ENCODE measurements at places on chromosomes 4 and X. TPM values are rescaled to one million over a fixed set of nuclear protein-coding genes. Genes with fewer than 3 reads are reported as not detected.

PRSS12 gene
- not detected for polyA plus RNA-seq

SCARB2 gene
- 36.8 TPM for polyA plus RNA-seq

CHM gene
- 6.0 TPM for polyA plus RNA-seq

NXF2B gene
- polyA plus RNA-seq: not detected

PNMA6A gene
- 0.04 TPM for polyA plus RNA-seq

NEUROG2 gene
- not detected for polyA plus RNA-seq

CXCL3 gene
- 4.4 TPM for polyA plus RNA-seq

RNF212 gene
- 0.83 TPM for polyA plus RNA-seq

IQCM gene
- polyA plus RNA-seq: not detected

XG gene
- not detected for polyA plus RNA-seq

LONRF3 gene
- 1.6 TPM for polyA plus RNA-seq

SHROOM4 gene
- polyA plus RNA-seq: not detected

RAB33A gene
- polyA plus RNA-seq: 2.1 TPM

TCEANC gene
- 0.75 TPM for polyA plus RNA-seq

AFP gene
- polyA plus RNA-seq: not detected

TEC gene
- 0.73 TPM for polyA plus RNA-seq

AVPR2 gene
- 0.27 TPM for polyA plus RNA-seq

NUDT10 gene
- not detected for polyA plus RNA-seq

SPIN4 gene
- polyA plus RNA-seq: 1.5 TPM

EGF gene
- not detected for polyA plus RNA-seq

CCDC160 gene
- not detected for polyA plus RNA-seq

PWWP3B gene
- polyA plus RNA-seq: not detected

SPINK2 gene
- polyA plus RNA-seq: not detected

DOK7 gene
- polyA plus RNA-seq: not detected

RENBP gene
- polyA plus RNA-seq: 3.8 TPM

DCLK2 gene
- not detected for polyA plus RNA-seq

GUCY2F gene
- not detected for polyA plus RNA-seq

SPANXB1 gene
- polyA plus RNA-seq: not detected

RASGEF1B gene
- 36.6 TPM for polyA plus RNA-seq

ART3 gene
- not detected for polyA plus RNA-seq

CDKL2 gene
- not detected for polyA plus RNA-seq

SYN1 gene
- polyA plus RNA-seq: 0.11 TPM

ADH1C gene
- polyA plus RNA-seq: not detected

AR gene
- polyA plus RNA-seq: not detected

SSX2 gene
- not detected for polyA plus RNA-seq

MYOZ2 gene
- polyA plus RNA-seq: not detected

BRCC3 gene
- polyA plus RNA-seq: 10.0 TPM

SSX3 gene
- polyA plus RNA-seq: not detected

RASSF6 gene
- polyA plus RNA-seq: not detected

RIPPLY1 gene
- not detected for polyA plus RNA-seq

RTL5 gene
- 0.24 TPM for polyA plus RNA-seq

APELA gene
- polyA plus RNA-seq: not detected

SMIM20 gene
- polyA plus RNA-seq: 10.4 TPM

FBXW7 gene
- 25.1 TPM for polyA plus RNA-seq

NAA11 gene
- polyA plus RNA-seq: not detected

DDX60 gene
- 7.0 TPM for polyA plus RNA-seq

OPN1LW gene
- not detected for polyA plus RNA-seq

KLB gene
- polyA plus RNA-seq: not detected

SAGE1 gene
- polyA plus RNA-seq: not detected

FGF13 gene
- polyA plus RNA-seq: not detected

PNMA6F gene
- not detected for polyA plus RNA-seq

KCNE5 gene
- polyA plus RNA-seq: 0.15 TPM

S100P gene
- 29.3 TPM for polyA plus RNA-seq

Data from CD14-positive monocyte (primary cell).